Non-pigmented ciliary epithelial cell (primary cell): ENCODE measurements at places on chromosomes 11 and 22.

DNA sequence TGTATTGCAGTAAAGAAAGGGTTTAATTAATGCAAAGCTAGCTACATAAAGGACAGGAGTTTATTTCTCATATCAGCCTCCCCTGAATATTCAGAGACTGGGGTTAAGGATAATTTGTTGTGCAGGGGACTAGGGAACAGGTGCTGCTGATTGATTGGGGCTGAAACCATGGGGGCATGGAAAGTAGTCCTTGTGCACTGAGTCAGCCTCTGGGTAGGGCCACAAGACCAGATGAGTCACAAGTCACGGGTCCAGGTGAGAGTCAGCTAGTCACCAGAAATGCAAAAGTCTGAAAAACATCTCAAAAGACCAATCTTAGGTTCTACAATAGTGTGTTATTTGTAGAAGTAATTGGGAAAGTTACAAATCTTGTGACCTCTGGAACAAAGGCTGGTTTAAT, 32.9 kb upstream of the SYT13 start:
- DNase-seq = no peak

GRCh38 chr11:6667733-6668374, 12.2 kb upstream of the DCHS1 start:
- DNase-seq = no peak

DNA sequence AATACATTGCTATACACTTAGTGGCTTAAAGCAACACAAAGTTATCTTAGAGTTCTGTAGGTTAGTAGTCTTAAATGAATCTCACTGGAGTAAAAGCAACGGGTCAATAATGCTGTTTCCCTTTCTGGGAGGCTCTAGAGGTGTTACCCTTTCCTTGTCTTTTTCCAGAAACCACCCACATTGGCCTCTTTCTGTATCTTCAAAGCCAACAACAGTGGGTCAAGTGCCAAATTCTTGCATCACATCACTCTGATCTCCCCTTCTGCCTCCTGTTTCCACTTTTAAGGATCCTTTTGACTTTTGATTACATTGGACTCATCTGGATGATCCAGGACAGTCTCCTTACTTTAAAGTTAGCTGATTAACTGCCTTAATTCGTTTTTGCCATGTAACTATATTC, 93.6 kb downstream of the DDX10 start:
- DNase-seq = no peak

- DNase-seq = no peak
Observed at GRCh38 chr22:25281675-25282345, 62.4 kb downstream of the CRYBB2 start.

GRCh38 chr22:32794449-32795213, 6.9 kb upstream of the TIMP3 start:
- DNase-seq = no peak

GRCh38 chr11:119120639-119121007, 757 bp upstream of the HINFP start:
- DNase-seq = peak; percentile 20

DNA sequence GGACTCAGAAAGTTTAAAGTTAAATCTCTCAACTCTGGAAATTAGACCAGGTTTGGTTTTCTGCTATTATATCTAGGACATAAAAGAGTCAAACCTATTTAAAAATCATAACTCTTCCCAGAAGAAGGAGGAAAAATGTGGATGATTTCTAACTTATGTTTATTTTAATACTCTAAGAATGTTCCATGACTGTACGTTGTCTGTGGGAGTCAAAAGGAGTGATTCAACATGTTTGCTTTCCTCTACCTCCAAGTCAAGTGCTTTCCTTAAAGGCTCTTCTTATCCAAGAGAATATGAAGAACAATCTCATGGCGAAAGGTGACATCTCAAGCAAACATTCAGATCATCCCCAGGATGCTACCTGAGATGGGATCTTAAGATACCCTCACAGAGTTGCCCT, 21.6 kb downstream of the OR51E1 start:
- no peak for DNase-seq

- DNase-seq = no peak
Observed at GRCh38 chr22:25797498-25798290, 55.7 kb downstream of the MYO18B start.

GRCh38 chr22:47027766-47028165, 265.3 kb downstream of the TBC1D22A start:
- no peak for DNase-seq

- DNase-seq = no peak
Observed at GRCh38 chr11:12127206-12127898, 17.0 kb downstream of the MICAL2 start.

DNA sequence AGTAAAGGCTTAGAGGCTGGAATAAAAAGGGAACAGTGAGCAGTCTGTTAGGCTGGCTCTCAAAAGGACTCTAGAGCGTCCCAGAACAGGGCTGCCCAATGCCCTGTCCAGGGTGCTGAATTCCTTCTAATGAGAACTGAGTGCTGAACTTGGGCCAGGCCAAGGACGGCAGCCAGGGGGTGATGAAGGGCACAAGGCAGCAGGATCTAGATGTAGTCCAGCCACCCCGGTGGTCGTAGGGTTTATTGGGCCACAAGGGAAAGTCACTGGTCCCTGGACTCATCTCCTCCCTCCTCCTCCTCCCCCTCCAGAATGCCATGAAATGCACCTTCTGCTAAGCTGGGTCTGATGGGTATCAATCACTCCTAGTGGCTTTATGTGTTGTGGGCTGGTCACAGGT, 19.2 kb downstream of the NPTXR start:
- peak; percentile 31 for DNase-seq

- DNase-seq = no peak
Observed at GRCh38 chr11:132814410-132814809, 717.9 kb downstream of the OPCML start.

DNA sequence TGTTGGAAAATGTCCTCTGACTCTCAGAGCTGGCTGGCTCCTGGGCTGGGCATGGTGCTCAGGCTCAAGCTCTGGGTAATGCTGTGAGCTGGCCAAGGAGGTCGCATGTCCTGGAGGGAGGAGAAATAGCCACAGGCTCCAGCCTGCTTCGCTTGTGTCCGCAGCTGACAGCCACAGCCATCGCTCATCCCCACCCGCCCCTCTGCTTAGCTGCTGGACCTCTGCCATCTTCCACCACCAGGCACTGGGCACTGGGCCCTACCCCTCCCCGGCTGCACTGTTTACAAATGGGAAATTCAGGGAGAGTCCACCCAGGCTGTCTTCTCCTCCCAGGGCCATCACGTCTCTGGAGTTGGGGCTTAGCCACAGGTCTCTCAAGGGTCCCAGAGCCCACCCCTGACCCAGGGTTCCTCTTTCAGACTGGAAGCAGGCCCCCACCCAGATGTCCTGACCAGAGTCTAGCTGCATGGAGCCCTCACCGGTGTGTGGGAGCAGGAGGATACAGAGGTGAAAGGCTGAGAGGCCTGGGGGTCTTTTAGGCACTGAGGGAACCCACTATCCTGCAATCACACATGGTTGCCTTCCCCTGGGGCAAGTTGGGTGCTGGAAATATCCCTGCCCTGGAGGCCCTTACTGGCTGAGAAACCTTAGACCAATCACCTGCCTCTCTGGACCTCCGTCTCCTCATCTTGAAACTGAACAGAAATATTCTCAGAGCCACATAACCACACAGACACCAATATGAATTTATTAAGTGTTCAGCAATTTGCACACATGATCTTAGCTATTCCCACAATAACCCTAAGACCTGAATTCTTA, 62.7 kb downstream of the CD82 start:
- no peak for DNase-seq

GRCh38 chr11:114109206-114110090, 49.9 kb downstream of the ZBTB16 start:
- no peak for DNase-seq

- DNase-seq = no peak
Observed at GRCh38 chr11:113571531-113571930, 96.3 kb upstream of the DRD2 start.

DNA sequence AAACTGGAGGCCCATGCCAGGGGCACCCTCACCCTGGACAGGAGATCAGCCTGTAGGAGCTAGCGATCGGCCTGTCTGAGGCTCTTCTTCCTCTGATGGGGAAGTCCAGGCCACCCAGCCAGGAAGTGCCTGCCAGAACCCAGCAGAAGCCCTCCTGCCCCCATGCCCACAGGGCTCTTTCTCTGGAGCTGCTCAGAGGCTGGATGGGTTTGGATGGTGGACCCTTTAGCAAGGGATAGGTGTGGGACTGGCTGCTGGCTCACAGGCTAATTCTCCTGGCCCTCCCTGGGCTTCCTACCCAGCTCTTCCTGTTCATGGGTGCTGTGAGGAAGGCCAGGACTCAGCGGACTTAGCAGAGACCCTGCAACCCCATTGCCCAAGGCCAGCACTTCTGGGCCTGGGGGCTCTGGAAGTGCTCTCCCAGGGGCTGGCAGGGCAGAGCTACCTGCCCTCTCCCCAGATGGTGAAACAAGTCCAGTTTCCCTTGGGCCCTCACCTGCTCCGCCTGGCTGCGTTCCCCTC, 7.6 kb downstream of the FXYD2 start:
- DNase-seq = no peak

DNA sequence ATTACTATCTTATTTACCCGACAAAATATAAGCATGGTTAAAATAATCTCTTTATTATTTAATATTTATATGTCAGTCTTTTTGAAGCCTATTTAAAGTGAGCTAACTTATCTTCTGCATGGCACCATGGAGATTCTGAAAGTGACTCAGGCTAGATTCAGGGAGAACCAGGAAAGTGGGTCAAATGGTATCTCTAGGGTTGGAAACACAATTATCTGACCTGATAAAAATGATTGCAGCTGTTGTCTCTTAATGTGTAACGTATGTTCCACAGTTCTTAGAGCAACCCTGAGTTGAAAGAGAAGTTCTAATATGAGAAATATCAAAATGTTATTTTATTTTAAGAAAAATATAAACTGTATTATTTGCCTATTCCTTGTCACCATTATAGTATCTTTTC, 143.1 kb upstream of the CARD18 start:
- DNase-seq = no peak

GRCh38 chr22:38172832-38173640, 8.6 kb downstream of the PLA2G6 start:
- DNase-seq = no peak

- no peak for DNase-seq
Observed at GRCh38 chr11:88354912-88355311, 17.4 kb upstream of the CTSC start.

DNA sequence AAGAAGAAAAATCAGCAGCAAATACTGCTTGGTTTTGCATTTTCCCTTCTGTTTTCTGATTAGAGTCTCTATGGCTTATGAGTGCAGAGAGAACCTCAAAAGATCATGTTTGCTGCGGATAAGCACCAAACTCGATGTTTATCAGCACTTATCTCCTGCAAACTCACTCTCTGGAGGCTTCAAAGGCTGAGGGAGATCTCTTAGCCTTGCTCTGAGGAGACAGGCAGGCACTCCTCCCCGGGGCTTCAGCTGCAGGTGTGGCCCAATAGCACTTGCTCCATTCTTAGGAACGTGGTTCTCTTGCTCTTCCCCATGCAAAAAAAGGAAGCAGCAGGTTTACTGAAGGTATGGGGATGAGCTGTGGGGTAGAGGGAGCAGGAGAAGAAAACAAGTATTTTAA, 45.1 kb downstream of the FLI1 start:
- no peak for DNase-seq
